Kidney epithelial cell (primary cell): ENCODE measurements at places on chromosomes 2 and 18.

- DNase-seq: no peak
Measured at GRCh38 chr2:15588329-15588919, 3.2 kb upstream of the DDX1 start.

DNA sequence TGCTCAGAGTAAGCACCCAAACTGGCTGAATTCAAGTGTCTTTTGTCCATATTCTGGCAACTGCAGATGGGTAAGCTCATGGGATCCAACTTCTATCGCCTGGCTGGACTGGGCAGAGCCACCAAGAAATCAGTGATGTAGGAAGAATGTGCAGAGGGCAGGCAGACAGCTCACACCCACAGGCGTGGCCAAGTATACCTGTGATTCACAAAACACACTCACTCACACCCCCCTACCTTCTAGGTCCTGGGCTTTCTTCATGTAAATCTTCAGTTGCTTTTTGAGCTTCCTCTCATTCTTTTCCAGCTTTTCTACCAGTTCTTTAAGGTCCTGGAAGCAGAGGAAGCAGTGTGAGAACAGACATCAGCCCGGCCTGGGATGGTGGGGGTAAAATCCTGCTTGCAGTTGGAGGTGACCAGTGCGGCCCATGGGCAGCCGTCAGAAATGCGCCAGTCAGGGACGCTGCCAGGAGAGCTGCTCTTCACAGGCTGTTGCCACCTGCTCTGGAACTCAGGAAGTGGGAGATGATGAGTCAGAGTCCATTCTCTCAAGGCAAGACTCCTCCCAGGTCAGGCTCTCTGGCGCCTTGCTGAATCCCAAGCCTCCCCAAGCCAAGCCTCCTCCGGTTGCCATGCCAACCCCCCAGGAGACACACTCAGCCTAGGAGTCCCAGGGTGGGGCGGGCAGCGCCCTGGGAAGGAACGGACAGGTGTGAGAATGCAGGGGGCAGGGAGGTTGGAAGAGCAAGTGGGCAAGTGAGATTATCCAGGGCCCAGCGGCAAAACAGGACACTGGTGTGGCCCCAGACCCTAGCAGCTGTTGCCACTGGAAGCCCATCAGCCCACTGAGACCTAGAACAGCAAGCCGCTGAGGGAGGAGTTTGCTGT is 36.2 kb upstream of the ACAA2 start:
- peak; percentile 98 for DNase-seq

- no peak for DNase-seq
Measured at GRCh38 chr2:172969166-172969565, 106.5 kb upstream of the MAP3K20 start.

- DNase-seq: no peak
Measured at GRCh38 chr2:64617631-64618151, 36.0 kb downstream of the SERTAD2 start.

DNA sequence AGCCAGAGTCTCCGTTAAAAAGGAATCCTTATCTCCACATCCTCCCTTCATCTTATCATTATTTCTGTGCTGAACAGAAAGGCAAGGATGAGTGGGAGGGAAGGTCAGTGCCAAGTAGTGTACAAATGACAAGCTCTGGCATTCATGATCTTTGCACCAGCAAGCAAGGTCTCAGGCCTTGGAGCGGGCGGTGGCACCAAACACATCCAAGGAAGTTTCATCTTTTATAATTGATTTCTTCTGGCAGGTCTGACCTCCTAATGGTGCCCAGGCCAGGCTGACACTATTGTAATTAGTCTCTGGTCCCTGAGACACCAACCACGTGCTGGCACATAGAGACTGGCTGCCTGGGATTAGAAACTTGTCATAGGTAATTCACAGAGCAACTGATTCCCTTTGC is 336.6 kb downstream of the EN1 start:
- DNase-seq: no peak

DNA sequence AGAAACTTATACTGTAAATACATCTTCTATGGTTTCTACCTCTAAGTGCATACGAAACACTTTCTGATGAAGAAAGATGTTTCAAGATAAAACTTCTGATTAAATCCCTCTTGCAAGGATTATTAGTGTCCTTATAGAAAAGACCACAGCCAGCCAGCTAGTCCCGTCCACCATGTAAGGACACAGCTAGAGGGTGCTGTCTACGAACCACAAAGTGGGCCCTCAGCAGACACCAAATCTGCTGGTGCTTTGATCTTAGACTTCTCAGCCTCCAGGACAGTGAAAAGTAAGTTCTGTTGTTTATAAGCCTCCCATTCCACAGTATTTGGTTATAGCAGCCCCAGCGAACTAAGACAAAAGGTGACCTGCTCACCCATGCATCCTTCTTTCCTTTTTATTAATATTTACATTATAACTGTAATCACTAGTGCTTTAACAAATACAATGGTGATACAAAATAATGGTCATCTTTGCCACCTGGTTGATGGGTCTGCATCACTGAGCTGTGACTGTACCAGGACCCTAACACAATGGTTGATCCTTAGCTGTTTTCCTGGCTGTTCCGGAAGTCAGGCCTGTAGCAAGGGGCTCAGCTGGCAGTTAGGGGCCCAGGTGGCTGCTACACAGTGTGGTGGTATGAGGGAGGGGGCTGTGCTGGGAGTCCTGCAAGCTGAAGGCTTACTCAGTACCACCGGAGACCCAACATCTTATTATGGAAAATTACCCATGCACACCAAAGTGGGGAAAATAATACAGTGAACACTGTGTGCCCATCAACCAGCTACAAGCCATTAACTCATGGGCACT is 108.5 kb upstream of the SMAD7 start:
- DNase-seq: no peak

GRCh38 chr18:8912348-8913326 is 189.9 kb upstream of the NDUFV2 start:
- DNase-seq: no peak
